Heart right ventricle (tissue), 16 donors: ENCODE measurements at places on chromosomes 5 and 9. TPM values are rescaled to one million over a fixed set of nuclear protein-coding genes. Genes with fewer than 3 reads are reported as not detected.

Gene BRINP1
- total RNA-seq: 4.0 TPM

DNA sequence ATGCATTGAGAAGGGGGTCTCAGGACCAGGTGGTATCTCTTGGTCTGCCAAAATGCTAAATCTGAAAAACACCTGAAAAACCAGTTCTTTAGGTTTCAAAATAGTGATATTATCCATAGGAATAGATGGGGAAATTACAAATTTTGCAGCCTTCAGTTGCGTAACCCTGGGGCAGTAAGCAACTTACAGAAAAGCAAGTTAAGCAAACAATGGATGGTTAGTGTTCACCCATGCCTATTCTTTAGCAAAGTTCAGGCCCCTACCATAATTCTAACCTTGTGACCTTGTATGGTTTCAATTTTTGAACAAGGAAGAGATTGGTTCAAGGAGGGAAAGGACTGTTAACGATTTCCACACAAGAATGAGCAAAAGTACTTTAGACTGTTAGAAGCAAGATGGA, 24.5 kb downstream of the GLRX start:
- DNase-seq: no peak

DNA sequence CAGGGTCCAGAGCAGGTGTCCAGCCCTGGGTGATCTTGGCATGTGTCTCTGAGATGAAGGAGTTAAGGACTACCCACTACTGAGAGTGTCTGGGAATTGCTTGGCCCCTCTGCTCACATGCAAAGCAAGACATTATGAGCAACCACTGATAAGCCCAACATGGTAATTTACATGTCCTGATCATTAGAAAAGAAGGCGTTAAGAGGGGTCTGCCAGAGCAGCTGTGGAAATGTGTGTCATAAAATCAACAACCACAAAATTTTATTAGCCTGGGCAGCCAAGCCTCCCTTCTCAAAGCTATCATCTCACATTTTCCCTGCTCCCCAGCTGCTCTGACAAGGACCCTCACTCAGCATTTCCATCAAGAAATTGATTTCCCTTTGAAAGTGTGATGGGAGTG, 351.0 kb downstream of the SPOCK1 start:
- DNase-seq: no peak

DNA sequence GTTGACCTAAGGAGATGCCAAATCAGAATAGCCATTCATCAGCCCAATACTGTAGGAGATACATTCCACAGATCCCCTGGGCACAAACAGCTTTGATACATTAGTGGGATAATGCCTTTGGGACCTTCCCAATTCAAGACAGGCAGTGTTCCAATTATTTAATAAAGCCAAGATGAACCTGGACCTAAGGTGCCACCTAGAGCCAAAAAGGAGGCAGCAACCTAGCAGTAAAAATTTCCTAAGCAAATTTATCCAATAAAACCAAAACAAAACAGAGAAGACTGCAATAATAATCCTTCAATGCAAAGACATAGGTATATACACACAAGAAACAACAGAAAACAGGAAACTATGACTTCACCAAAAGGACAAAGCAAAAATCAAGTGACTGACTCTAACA, 253.0 kb downstream of the HINT1 start:
- no peak for DNase-seq

GRCh38 chr5:10669983-10670382, 91.1 kb downstream of the DAP start:
- DNase-seq: no peak

DNA sequence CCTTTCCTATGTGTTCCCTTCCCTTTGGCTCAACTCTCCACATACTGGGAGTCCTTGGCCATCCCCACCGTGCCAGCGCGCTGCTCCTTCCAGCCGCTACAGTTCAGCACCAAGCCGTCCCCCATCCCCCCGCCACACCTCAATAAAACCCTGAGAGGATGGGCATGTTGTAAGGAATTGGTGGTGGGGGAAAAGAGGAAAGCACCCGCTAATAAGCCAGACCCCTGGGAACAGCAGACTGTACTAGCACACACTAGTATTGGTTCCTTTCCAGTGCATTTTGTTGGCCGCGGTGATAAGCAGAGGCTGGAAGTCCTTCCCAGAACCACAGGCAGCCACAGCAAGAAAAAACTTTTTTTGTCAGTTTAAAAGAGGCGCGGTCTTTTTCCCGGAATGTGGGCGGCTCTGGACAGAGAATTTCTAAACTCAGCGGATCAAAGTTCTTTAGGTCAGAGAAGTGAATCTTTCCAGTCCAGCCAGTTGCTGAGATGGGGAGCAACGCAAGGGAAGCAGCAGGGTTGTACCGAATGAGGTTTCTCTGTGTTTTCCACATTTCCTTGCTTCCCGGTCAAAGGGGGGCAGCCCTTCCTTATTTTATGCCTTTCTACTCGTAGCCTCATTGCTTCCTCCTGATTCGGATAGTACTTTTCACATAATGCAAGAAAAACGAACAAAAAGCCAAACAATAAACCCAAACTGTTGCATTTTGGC, 2.1 kb downstream of the CHSY3 start:
- DNase-seq: peak; percentile 13

- no peak for DNase-seq
Observed at GRCh38 chr9:85013703-85014102, 344.2 kb downstream of the NTRK2 start.

- peak; percentile 27 for DNase-seq
Observed at GRCh38 chr5:158560170-158560569, 539.5 kb downstream of the EBF1 start.

Gene ZFP62
- total RNA-seq: 15.0 TPM

DNA sequence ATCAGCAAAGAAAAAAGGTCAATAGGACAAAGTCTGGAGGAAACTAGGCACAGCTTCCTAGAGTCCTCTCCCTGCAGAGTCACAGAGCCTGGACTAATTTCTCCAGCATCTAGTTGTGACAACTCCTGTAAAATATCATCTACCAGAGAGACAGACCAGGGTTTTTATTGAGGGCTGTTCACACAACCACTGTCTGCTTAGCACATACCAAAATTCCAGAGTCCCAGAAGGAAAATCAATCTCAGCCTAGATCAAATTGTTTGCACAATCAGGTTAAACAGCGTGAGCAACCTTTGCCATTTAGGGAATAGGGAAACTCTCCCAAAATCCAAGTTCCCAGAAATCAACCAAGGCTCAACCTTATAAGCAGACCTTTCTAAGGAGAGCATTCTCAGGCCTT, 190.3 kb downstream of the SYK start:
- no peak for DNase-seq

Gene CCNJL
- 11.3 TPM for total RNA-seq

- DNase-seq: no peak
Observed at GRCh38 chr5:121285801-121286521, 565.7 kb upstream of the FTMT start.

Gene PDGFRB
- total RNA-seq: 21.2 TPM

Gene LHFPL2
- total RNA-seq: 4.0 TPM

DNA sequence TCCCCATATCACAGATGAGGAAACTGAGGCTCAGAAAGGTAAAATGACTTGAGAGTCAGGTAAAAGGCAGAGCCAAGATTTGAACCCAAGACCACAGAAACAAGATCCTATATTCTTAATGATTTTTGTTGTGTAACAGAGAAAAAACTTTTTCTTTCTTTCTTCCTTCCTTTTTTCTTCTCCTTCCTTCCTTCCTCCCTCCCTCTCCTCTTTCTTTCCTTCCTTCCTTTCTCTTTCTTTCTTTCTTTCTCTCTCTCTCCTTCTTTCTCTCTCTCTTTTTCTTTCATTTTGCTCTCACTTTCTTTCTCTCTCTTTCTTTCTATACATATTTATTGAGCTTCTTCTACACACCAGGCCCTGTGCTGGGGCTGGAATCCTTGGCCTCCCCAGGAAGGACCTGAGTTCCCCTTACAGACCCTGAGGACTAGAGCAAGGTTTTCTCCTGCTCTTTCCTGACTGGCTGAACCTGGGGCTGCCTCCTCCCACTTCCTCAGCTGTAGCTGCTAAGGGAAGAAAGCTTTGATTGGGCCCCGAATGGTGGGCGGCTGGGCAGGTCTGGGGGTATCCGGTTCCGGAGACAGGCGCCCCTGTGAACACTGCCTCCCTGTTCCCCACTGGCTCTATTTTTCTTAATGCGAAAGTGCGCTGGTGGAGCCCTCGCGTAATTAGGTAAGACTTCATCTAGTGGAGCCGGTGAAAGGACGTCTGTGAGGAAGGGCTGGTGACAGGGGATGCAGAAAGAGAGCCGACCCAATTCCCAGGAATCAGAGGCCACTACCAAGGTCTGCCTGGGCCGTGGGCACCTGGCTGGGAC, 27.4 kb upstream of the KIF12 start:
- no peak for DNase-seq

Gene AGXT2
- not detected for total RNA-seq

DNA sequence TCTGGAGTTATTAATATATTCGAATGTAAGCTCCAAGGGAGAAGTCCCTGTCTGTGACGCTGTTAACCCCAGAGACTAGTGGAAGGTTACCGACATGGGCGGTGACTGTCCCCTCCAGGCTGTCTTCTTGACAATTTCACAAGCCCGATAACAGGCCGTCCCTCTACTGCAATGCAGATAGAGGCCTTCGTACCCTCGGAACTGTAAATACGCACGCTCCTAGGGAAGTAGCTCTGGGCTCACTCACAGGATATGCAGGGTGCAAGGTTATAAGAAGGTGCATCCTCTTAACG, 680 bp upstream of the RFK start:
- peak; percentile 36 for DNase-seq

Gene C5orf58
- total RNA-seq: not detected

Gene GRM6
- total RNA-seq: not detected

- DNase-seq: no peak
Observed at GRCh38 chr9:19650312-19650711, 138.5 kb downstream of the SLC24A2 start.

Gene EXOSC3
- 13.7 TPM for total RNA-seq

- DNase-seq: no peak
Observed at GRCh38 chr5:12413585-12413984, 509.3 kb upstream of the CTNND2 start.

DNA sequence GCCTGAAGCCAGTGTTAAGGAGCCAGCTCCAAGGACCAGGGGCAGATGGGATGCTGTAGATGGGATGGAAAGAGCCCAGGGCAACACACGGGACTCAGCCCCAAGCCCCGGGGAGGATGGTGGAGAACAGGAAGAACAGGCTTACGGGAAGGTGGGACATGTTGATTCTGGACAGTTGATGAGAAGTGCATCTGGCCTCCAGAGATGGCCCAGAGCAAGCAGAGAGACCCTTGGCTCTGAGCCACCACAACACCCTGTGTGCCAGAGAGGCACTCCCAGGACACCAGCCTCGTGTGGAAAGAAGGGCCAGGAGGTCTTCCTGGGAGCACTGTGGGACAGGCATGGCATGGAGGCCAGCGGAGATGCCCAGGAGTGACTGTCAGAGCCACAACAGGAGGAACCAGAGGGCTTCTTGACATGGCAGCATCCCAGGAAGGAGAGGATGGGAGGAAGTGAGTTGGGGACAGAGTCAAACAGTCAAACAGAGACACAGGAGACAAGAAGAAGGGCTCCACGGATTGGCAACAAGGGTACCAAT, 156.3 kb upstream of the MVB12B start:
- DNase-seq: no peak

DNA sequence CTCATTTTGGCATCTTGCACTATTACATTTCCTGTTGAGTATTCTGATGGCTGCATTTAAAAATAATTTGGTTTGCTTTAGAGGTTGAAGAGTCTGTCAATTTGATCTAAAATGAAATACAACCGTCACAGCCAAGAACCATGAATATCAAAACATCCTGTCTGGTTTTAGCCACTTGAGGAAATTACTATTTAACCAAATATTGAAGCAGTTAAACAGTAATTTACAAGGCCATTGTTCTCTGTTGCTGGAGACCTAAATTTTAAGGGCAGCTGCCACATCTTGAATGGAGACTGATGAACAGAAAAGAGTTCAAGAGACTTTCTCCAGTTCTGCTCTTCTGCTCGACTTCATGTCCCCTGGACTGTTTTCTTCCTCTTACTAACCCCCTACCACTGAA, 549.4 kb downstream of the LRRC70 start:
- DNase-seq: no peak

GRCh38 chr9:23658376-23659258, 167.4 kb downstream of the ELAVL2 start:
- DNase-seq: no peak

- no peak for DNase-seq
Observed at GRCh38 chr5:68744206-68744605, 349.6 kb upstream of the SLC30A5 start.

GRCh38 chr5:68027519-68027918, 188.0 kb upstream of the PIK3R1 start:
- DNase-seq: no peak

Gene TAF1L
- not detected for total RNA-seq

- DNase-seq: no peak
Observed at GRCh38 chr9:121976751-121977150, 116.4 kb downstream of the TTLL11 start.

- DNase-seq: no peak
Observed at GRCh38 chr9:103410059-103410458, 414.9 kb downstream of the CYLC2 start.

Gene CATSPER3
- total RNA-seq: 0.37 TPM

DNA sequence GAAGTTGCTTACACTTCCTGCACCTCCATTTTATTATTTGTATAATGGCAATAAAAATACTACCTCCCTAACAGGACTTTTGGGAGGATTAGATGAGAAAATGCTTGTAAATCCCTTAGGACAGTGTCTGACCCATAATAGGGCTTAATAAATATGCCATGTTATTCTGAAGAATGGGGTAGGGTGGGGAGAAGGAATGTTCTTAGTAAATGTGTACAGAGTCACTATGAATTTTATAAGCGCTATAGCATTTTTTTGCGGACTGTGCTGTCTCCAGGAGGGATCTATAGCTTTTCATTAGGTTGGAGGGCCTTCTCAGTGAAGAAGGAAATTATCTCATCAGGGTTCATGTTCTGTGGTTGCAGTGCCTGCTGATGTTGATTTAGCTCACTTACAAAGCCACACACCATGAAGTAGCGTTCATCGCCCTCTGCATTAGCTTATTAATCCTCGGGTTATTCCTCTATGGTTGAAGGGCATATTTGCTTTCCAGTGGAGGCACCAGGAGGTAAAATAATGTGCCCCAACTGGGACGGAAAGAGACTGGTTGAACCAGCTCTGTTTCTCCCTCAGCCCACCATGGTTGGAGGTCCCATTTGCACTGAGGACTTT, 497.1 kb downstream of the ARHGEF28 start:
- no peak for DNase-seq

Gene FOXI1
- not detected for total RNA-seq

- no peak for DNase-seq
Observed at GRCh38 chr5:18630458-18631045, 996.3 kb downstream of the TAF11L14 start.

Gene GPX8
- total RNA-seq: 7.7 TPM

DNA sequence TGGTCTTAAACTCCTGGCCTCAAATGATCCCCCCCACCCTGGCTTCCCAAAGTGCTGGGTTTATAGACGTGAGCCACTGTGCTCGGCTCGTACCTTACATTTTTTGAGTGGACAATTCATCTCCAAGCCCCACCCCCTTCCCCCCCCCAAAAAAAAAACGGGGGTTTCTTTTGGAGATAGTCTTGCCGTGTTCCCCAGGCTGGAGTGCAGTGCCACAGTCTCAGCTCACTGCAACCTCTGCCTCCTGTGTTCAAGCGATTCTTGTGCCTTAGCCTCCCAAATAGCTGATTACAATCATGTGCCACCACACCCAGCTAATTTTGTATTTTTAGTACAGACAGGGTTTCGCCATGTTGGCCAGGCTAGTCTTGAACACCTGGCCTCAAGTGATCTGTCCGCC, 31.3 kb downstream of the ANKHD1 start:
- no peak for DNase-seq

Gene ENTPD8
- total RNA-seq: not detected
